ENCODE measurements at places on chromosomes 16 and 17. TPM values are rescaled to one million over a fixed set of nuclear protein-coding genes. Genes with fewer than 3 reads are reported as not detected.

The NOG gene
- total RNA-seq: 2.0 TPM

The UBFD1 gene
- 121 TPM for total RNA-seq

The SCGB1C2 gene
- total RNA-seq: not detected

The BEAN1 gene
- total RNA-seq: 0.13 TPM

The TM4SF5 gene
- not detected for total RNA-seq

The ZNF276 gene
- total RNA-seq: 9.4 TPM

The SEPTIN1 gene
- total RNA-seq: 0.13 TPM

The PRSS33 gene
- not detected for total RNA-seq

The SEZ6L2 gene
- total RNA-seq: 65.5 TPM

All from smooth muscle cell of the pulmonary artery (primary cell).